ENCODE measurements at places on chromosomes 7 and 10.

- DNase-seq: peak; percentile 49
These were observed 73.3 kb upstream of the FHIP2A start for GRCh38 chr10:114748241-114748640.

DNA sequence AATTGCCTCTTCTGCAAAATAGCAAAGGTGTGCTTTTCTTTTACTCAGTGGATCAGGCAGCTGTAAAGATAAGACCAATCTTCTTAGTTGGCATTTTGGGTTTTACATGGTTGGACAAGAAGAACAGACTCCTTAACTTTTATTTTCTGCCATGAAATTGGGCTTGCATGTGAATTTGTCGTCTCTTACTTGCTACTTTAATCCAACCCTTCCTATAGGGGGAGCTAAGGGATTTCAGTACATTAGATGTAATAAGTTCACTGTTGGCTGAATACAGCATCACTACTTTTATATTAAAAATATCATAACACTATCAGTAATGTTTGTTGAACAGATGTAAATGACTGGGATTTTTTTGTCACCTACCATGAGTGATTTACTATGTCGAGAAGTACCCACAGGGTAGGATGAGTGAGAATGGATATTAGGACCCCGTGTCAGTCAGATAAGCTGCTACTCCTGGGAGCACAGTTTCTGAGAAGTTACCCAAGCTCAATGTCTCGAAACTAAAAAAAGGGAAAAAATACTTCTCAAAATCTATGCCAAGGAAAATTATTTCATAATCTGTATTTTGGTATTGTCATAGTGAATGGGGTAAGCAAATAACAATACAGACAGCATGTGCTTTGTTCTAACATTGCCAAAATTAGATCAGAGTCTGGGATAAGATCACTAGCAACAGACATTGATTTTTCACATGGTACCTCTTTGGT, 127.4 kb upstream of the AGR3 start:
- no peak for DNase-seq

GRCh38 chr7:33900501-33900900, 4.8 kb upstream of the BMPER start:
- DNase-seq: no peak

GRCh38 chr10:34260904-34261303, 554.2 kb downstream of the PARD3 start:
- DNase-seq: no peak

DNA sequence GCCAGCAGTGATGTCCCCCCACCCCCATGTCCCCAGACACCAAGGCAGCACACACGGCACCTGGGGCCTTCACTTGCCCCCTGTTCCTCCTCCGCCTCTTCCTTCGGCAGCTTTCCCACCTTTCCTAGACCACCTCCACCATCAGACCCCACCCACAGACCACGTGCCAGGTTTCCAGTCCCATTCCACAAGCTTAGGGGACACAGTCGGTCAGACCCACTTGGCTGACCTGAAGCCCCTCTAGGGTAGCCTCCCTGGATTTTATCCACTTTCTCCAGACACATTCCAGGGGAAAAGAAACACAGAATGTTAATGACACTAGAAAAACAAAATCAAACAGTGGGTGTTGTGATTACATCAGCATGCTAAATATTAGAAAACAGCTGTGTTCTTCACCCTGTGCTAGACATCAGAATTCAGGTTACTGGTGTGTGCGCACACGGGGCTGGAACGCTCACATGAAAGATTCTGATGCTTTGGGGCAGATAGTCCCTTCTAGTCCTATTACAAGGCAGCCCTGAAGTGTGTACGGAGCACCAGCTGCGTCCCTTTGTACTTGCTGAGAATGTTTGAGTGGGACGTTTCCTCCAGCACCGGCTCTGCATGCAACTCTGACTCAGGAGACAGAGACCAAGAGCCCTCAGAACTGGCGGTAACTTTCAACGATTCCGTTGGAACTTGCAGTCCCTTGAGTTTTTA, 75.5 kb upstream of the PPP2R2D start:
- DNase-seq: no peak

DNA sequence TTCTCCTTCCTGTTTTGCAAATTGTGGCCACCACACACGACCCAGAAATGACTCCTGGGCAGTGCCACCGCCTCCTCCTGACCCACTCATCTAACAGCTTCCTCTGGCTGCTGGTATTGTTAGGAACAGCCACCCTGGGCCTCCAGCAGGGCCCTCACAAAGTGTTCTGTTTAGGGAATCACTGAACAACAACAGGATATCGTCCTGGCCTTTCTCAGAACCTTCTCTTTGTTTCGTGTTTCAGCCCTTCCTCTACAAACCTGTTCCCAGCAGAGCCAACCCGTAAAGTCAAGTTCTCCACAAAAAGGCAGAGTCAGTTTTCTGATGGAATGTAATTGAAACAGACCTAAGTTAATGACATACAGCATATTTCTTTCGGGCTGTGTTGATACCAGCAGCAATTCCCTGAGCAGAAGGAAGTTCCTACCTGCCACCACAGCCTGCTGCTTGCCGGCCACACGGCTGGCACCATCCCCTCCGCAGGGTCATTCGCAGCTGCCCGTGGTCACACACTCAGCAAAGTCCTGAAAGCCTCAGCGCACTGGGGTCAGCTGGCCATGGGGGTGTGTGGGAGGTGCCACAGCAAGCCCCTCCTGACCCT, 91.7 kb upstream of the PITRM1 start:
- DNase-seq: no peak

DNA sequence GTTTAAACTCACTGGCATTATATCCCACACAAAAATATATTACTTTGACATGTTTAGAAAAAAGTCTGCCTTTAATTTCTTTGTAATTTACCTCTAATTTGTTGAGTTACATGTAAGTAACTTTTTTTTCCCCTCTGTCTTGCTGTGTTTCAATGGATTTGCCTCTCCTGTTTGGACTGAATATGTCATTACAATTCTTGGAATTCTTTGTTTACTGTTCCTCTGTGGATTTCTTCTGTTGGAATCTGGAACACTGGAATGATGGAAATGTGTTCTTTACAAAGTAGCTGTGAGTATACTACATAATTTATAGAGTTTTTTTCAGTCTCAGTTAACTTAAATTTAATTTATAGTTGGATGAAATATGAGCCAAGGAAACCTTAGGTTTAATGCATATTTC, 30.4 kb downstream of the SEPTIN7 start:
- DNase-seq: no peak

DNA sequence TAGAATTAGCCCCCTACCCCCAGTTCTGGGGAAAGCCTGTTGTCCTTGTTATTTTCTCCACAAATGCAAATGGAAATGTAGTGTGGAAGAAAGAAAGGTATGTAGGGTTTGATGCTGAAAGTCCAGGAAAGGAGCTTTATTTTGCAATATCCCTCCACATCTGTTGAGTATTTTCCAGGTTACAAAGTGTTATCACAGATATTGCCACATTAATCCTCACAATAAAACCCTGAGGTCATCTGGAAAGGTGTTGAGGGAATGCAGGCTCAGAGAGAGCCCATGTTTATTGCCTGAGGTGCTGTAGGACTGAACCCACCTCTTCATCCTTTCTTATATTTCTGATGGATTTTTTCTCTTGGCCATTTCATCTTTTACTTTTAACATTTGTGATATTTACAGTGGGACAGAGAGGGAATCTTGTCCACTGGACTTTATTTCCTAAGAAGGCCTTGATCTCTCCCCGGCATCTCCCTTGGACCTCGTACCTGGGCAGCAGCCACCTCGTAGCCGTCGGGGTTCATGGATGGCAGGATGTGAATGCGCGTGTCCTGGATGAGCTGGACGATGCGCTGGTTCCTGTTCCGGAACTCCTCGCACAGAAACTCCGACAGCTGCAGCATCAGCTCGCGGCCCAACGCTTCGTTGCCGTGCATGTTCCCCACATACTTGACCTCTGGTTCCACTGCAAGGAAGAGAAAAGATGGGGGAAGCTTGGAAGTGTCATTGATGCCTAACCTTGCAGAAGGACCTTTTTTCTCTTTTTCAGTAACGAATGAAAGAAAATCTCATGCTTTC, 6.0 kb downstream of the CPN1 start:
- DNase-seq: no peak

DNA sequence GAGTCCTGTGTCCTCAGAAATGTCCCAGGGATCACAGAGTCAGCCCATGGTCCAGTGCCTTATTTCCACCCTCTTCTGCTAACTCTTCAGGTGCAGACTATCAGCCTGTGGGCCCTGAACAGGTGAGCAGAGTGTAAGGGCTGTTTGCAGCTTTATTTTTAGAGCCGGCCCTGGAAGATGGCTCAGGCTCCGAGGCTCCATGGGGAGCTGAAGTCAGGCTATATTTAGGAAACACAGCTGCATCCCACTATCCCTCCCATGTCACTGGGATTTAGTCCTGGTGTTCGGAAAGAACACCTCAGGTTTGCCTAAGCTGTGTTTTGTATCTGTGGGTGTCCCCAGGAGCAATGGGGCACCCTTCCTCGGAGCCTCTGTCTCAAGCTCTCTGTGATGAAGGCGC, 126.9 kb downstream of the RPS24 start:
- no peak for DNase-seq

GRCh38 chr10:123567984-123568739, 98.0 kb upstream of the GPR26 start:
- no peak for DNase-seq

- DNase-seq: no peak
These were observed 63.9 kb upstream of the GSDME start for GRCh38 chr7:24821045-24821753.

DNA sequence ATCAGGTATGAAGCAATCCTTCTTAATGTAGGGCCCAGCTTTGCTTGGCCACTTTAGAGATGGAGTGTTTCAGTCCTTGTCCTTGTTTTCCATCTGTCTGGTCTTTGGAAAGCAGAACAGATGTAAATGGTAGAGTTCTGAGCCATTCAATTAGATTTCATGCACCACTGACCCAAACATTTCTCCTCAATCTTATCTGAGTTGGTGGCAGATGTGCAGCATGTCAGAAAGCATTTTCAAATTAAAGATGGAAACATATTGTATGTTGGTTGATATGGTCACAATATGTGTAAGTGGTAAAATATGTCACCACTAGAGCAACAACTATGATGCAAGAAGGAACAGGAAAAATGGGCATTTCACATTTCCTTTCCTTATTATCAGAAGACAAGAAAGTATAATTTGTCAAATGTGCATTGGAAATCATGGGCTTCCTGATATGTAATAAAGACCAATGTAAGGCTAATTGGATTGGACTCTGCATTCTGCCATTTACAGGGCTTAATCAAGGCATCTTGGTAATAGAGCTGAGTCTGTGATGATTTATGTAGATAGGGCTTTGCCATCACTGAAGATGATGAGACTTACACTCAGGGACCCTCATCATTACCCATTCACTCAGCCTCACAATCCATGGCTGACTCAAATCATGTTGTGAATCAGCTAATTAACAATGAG, 750.7 kb downstream of the NRG3 start:
- DNase-seq: peak; percentile 39

DNA sequence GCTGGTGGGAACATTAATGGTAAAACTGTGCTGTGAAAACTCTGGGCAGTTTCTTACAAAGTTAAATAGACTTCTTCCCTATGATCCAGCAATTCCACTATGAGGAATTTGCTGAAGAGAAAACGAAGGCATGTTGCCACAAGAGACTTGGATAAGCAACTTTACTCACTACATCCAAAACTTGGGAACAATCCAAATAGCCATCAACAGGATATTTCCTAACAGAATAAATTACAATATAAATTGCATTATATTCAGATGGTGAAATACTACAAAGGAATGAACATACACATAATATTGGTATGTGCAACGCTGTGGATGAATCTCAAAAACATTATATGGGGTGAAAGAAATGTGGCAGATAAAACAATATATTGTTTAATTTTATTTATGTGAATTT, 21.4 kb upstream of the MKI67 start:
- no peak for DNase-seq

- peak; percentile 36 for DNase-seq
These were observed 44.0 kb downstream of the SLC25A13 start for GRCh38 chr7:96277921-96278320.

DNA sequence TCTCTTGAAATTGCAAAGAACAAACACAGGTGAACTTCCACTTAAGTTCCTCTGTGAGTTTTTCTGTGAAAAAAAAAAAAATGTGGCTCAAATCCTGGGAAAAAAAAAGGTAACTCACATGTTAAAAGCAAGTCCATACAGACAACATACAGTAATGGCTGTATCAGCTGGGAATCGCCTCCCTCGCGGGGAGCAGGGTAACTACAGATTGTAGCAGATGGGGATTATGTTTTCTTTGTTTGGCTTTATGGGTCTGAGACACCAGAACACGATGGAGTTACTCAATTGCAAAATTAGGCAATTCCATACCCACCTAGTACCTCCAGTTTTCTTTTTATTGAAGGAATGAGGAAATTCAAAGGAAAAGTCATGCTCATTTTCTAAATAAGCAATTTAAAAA, 42.3 kb downstream of the FEZF1 start:
- DNase-seq: no peak

GRCh38 chr10:34198953-34199352, 616.1 kb downstream of the PARD3 start:
- DNase-seq: no peak

GRCh38 chr7:148395990-148396716, 194.4 kb upstream of the C7orf33 start:
- peak; percentile 38 for DNase-seq

DNA sequence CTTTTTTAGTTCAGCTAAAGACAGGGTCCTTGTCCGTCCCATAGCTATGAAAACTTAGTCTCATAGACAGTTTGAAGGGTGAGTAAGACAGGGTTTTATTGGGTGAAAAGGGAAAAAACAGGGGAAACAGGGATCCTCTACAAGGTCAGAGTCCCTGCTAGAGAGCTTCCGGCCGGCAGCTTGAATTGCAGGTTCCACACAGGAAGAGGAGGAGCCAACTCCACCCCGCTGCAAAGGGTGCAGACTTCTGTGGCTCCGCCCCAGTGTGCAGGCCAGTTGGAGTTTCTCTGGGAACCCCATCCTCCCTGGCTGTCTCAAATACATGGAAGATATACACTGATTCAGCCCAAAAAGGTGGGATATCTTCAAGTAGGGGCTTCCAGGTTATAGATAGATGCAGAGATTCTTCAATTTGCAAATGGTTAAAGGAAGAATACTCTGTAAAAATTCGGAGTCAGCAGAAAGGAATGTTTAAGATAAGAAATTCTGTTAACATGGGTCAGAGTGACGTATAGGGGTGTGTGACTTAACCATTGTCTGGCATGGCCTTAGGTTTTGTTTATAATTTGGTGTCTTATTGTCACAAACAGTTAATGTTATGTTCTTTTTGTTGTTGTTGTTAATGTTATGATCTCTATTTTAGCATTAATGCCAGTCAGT, 34.6 kb upstream of the HECW1 start:
- DNase-seq: peak; percentile 14

- DNase-seq: no peak
These were observed 27.7 kb downstream of the DENND11 start for GRCh38 chr7:141674171-141674671.

GRCh38 chr10:83943920-83944319, 195.4 kb upstream of the GHITM start:
- DNase-seq: no peak
